Activated CD8-positive, alpha-beta memory T cell treated with anti-CD3 and anti-CD28 coated beads for 1 hour (primary cell): ENCODE measurements at places on chromosomes 6 and 20.

- no peak for DNase-seq
These were observed 145.8 kb downstream of the PACRG start for GRCh38 chr6:162873537-162873936.

DNA sequence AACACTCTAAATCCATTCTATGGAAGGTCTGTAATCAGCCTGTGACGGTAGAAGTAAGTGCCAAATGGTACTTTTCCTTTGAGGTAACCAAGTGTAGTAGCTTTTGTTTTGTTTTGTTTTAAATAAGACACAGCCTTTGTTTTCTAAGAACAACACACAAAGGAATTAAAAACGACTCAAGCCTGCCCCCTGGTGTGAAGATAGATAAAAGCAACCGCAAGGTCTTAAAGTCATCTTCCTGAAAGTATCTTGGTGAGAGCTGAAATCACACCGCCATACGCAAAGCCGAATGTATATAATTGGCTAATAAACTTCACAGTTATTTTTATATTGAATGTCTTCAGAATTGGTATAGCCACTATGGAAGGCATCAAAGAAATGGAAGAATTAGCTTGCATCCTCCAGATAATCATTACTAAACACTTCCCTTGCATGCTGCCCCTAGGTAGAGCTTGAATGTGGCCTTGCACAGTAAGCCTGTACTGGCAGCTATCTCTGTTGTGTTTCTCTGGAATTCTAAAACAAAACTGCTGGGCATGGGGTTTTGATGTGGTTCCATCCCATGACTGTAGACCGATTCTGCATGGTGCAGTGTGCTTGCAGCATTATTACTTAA lies 95.6 kb downstream of the LAMP5 start:
- no peak for DNase-seq

DNA sequence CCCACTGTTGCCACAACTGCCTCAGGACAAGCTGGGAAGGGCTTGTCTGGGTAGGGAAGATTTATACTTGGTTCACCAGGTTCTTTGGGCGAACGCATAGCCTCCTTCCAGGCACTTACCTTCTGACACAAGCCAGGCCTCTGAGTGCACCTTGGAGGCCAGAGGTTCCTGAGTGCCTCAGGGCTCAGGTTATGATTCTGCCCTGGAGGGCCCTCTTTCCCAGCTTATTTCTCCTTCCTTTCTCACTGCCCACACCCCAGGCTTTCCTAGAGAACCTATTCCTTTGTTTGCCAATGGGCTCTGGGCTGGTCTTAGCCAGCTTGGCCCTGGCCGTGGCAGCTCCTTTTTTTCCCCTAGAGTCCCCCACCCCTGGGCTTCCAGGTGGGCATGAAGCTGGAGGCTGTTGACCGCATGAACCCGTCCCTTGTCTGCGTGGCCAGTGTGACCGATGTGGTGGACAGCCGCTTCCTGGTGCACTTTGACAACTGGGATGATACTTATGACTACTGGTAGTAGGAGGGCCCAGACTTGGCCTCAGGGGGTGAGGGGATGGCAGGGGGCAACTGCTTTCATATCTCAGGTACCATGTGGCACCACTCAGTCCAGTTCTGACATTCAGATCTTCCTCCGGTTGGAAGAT lies 25.0 kb downstream of the L3MBTL1 start:
- DNase-seq, result no peak

DNA sequence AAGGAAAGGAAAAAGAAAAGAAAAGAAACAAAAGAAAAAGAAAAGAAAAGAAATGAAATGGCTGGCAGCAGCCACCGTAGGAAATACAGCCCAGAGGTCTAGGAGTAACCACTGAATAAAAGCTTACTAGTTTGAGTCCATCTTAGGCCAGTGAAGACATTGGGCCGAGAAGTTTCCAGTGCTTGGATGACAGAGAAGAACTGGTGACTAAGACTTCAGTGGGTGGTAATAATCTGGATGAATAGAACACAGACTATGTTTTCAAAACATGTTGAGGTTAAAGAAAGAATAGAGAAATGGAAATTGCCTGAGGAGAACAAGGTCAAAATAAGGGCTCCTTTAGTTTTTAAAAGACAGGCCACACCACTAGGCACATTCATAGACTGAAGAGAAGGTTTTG lies 198.8 kb downstream of the ATXN1 start:
- DNase-seq, result no peak

GRCh38 chr20:61387204-61387953 lies 135.3 kb downstream of the CDH4 start:
- no peak for DNase-seq
